ENCODE measurements at places on chromosomes 7 and 10. TPM values are rescaled to one million over a fixed set of nuclear protein-coding genes. Genes with fewer than 3 reads are reported as not detected.

Gene FLNC
- 0.02 TPM for total RNA-seq

Gene SPRN
- total RNA-seq, result not detected

Gene BAIAP2L1
- 0.82 TPM for total RNA-seq

Gene FAM25G
- not detected for total RNA-seq

Gene ZNF467
- not detected for total RNA-seq

Gene SLC26A5
- not detected for total RNA-seq

Gene ACBD7
- 1.2 TPM for total RNA-seq

Gene NPM3
- 241 TPM for total RNA-seq

Gene IDI2
- total RNA-seq, result not detected
